Pancreas (tissue), 10 donors: ENCODE measurements at places on chromosomes 3 and 15. TPM values are rescaled to one million over a fixed set of nuclear protein-coding genes. Genes with fewer than 3 reads are reported as not detected.

- no peak for DNase-seq
These were observed 57.6 kb upstream of the FGD5 start for GRCh38 chr3:14761121-14761672.

DNA sequence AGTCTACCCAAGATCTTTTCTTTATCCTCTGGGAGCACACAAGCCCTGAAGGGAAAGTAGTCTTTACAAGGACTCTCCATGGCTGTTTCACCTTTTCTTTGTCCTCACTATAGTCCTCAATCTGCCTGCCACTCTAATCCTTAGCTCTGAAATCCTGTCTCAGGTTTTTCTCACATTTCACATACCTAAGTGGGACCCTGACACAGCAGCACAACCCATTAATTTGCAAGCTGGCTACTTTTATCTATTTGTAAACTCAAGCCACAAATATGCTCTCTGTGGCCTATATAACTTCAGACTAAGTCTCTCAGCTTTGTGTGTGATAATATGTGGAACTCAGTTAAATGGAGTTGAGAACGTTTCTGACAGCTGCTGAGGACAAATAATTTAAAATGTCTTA is 19.8 kb downstream of the SIN3A start:
- no peak for DNase-seq

GRCh38 chr15:66832664-66833063 is 130.6 kb downstream of the SMAD6 start:
- no peak for DNase-seq

GRCh38 chr15:33392453-33392852 is 81.7 kb downstream of the RYR3 start:
- DNase-seq: no peak

- DNase-seq: no peak
These were observed 73.7 kb upstream of the MB21D2 start for GRCh38 chr3:192991356-192991755.

DNA sequence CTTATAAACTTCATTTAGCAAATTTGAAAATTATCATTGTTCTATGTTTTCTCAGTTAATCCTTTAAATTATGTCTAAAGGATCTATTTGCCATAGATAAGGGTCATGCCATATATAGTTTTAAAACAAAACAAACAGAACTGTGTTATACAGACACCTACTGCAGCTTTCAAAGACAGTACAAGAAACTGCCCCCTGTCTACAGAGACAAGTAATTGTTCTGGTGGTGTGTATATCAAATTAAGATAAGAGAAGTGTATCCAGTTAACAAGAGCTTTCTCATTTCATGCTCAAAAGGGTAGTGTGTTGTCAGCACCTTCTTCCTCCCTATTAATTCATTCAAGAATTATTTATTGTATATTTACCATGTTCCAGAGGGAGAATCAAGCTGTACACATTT is 201.2 kb downstream of the FMN1 start:
- no peak for DNase-seq

DNA sequence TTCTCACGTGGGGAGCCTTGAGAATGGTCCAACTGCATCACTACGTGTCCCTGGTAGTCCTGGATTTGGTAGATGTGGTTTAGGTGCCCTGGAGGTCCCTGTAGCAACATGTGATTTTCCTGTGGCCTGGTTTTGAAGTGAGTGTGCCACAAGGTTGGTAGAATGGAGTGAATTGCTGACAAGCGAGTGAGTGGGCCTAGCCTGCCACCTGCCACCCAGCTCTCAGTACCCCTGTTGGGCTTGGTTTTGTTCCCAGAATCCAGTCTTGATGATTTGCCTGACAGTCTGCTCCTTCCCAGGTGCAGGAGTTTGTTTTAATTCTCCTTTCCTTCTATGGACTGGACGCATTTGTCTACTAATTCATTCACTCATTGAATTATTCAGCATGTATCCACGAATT is 19.4 kb downstream of the RPLP1 start:
- no peak for DNase-seq

GRCh38 chr15:37791693-37792092 is 142.7 kb upstream of the TMCO5A start:
- no peak for DNase-seq

GRCh38 chr3:54600441-54601204 is 327.2 kb downstream of the LRTM1 start:
- no peak for DNase-seq

DNA sequence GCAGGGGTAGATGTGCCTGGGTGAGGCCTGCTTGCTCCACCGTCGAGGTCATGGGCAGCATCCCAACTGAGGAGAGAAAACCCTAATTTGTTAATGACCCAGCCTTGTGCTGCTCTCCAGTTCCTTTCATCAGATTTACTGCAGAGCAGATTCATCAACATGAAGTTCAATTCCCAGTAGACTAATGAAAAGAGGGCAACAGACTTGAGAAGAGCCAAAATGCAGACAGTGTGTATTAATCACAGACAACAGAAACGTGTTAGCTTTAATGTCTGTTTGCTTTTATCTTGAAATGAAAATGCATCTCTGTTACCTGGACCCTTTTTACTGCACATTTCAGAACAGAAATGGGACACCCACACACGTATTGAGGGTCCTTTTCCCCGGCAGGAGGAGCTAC is 103.5 kb upstream of the TRIM42 start:
- DNase-seq: no peak

GRCh38 chr3:152209776-152210175 is 59.0 kb upstream of the MBNL1 start:
- no peak for DNase-seq

DNA sequence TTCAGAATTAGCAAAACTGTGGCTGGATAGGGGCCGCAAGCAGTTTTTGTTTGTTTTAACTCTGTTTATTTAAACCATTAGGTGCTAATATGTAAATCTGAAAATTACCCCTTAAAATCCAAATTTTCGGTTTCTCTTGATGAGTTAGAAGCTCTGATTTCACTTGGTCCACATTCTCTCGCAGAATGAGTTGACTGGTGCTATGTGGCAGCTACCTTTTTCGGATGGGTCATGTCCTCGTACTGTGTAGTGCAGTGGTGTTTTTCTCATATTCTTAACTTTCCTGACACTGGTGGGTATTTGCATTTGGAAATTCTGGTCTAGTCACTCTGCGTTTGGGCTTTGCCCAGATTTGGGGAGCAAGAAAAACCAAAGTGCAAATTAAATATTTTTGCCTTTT is 87.1 kb downstream of the DIPK2A start:
- DNase-seq: no peak

DNA sequence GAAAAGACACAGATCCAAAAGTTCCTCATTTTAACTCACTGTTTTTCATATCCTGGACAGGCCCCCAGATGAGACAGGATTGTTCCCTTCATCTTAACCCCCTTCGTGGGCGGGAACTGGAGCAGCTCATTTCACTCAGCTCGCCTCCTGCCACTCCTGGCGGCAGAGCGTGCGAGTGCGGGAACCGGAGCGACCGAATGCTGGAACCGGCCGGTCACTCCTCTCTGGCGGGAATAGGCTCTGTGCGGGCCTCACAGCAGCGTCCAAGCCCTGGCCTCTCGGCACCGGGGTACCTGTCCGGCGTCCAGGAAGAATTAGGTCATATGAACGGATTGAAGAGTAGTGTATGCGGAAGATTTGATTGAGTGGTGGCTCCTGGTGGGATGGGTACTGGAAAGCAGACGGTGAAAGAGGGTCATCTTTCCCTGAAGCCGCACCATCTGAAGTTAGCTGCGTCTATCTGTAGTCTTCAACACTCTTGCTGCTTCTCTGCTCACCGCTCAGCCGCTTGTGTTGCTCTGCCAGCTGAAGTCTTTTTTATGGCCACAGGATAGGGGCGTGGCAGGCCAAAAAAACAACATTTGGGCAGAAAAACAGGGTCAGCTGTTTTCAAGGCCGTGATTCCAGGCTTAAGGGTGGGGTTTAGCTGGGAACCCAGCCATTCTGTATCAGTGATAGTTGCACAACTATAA is 42.3 kb upstream of the FXR1 start:
- DNase-seq: peak; percentile 23

DNA sequence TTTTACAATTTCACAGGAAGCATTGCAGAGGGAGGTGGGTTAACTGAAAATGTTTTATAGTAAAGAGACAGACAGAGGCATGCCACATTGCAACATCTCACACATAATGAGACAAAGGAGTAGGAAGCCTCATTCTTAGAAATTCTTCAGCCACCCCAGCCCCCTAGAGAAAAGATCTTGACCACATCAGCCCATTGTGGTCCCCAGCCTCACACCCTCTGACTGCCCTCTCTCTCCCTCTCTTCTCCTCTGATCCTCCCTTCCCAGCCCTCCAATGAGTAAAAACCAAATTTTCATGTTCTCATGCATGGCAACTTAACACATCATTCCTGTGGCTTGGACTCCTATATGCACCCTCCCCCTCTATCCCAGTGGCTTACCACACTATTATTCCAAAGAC is 174.1 kb downstream of the UACA start:
- DNase-seq: no peak

- DNase-seq: no peak
These were observed 27.3 kb upstream of the SLC28A2 start for GRCh38 chr15:45224621-45225217.

DNA sequence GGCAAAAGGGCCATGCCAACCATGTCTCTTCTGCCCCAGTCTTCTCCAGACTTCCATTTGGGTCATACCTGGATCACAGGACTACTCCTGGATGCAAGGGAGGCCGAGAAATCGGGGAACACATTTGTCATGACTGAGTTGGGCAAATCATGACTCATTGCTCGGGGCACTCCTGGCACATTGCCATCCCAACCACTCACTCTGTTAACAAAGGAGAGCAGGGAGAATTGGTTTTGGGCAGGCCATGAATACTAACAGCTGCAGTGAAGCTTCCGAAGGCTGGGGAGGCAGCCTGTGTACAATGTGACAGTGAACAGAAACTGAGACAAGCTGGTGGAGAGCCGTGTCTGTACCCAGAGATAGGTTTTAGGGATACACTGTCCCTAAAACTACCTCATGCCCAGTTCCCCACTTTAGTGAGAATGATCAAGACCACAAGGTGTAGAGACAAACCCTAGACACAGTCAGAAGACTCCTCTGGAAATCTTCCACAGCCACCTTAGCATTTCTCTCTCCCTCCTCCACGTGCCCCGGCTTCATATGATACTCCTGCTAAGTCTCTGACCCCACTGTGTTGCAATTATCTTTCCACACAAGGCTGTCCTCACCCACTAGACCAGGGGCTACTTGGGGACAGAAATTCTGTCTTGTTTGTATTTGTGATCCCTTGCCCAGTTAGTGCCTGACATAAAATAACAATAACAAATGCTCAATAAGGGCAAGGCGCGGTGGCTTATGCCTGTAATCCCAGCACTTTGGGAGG is 10.5 kb upstream of the BUB1B start:
- DNase-seq: no peak

DNA sequence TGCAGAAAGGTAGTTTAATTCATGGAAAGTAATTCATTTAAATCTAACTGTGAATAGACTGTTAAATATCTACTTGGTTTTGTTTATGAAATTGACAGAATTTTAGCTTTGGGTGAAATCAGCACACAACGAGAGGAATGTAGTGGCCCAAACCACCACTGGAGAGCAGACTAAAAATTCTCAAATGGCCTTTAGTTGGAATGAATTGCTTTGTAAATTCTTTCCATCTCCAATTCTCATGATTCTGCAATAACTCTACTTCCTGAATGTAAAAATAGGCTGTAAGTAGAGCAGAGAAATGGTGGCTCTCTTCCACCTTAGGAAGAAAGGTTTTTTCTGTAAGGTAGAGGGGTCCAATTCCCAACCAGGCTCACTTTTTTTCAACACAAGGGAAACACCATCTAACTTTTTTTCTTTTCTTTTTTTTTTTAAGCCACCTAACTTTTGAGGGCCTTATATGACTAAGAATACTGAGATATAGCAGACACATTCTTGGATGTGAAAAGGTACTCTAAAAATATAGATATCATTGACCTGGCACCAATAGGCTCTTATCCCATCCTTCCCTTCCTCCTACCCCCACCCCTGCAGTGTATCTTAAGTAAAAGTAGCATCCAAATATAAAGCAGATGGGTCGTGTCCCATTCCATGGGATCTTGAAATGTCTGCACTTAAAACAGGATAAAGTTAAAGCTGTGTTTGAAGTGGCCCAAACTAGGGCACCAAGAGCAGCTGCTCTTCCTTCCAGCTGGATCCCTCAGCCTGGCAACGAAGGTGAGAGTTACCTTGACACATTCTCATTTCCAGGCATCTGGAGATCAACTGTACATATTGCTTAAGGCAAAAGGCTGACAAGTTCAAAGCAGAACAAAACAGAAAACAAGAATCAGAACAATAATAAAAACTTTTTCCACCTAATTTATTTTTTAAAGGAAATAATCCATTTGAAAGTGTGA is 194.1 kb downstream of the TPRG1 start:
- no peak for DNase-seq

DNA sequence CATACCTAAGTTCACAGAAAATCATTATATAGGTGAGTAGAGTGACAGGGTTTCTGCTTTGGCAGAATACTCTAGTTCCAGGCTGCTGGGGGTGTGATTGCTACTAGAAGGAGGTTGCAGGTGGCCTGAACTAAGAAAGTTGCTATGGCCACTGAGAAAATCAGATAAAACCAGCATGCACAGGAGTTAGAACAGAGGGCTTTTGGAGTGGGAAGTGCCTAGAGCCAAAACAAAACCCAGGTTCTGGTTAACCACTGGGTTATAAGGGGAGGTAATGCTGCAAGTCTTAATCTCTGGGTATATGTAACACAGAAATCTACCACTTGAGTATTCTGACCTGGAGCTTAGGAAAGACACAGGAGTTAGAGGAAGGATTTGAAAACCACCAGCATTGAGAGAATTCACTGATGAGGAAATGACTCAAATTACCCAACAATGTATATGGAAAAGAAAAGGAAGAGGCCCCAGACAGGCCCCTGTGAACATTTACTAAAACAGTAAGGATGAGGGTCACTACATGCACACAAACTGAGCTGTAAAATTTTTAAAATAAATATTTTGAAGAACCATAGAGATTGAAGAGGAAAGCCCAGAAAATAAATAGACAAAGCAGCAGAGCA is 60.0 kb downstream of the PLOD2 start:
- no peak for DNase-seq

DNA sequence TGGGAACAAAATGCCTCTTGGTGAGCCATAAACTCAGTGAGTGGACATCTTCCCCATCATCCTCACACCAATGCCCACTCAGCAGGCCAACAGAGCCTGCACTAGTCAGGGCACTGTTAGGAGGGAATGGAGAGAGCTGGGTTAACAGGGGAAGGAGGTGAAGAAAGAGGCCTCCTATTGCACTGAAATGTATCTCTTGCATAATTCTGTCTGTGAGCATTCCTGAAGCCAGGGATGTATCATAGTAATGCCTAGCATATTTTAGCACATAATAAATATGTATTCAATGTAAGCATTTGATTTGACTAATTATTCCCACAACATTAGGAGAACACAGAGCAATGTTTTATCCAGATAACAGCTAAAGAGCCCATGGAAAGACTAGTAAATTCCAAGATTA is 81.2 kb downstream of the ANO10 start:
- no peak for DNase-seq

- DNase-seq: no peak
These were observed 21.3 kb upstream of the CAV3 start for GRCh38 chr3:8712045-8712907.

The RGMA gene
- 7.2 TPM for total RNA-seq

The ABCF3 gene
- total RNA-seq: 44.6 TPM

The ZNF80 gene
- total RNA-seq: 0.09 TPM

The USP8 gene
- 26.0 TPM for total RNA-seq

The PCSK6 gene
- total RNA-seq: 4.1 TPM

The CEMIP gene
- 0.23 TPM for total RNA-seq

The IL17RB gene
- 6.0 TPM for total RNA-seq

The SENP8 gene
- total RNA-seq: 0.65 TPM

The CLN6 gene
- 10.6 TPM for total RNA-seq

The TM4SF18 gene
- total RNA-seq: 10.6 TPM

The CDC25A gene
- total RNA-seq: 0.83 TPM
